Activated CD4-positive, alpha-beta T cell treated with anti-CD3 and anti-CD28 coated beads, Interleukin-2, amount 10 ng/mL, durations not matched to agents 7 days and 5 days (primary cell): ENCODE measurements at places on chromosomes 2 and 18. TPM values are rescaled to one million over a fixed set of nuclear protein-coding genes. Genes with fewer than 3 reads are reported as not detected.

Gene DYTN
- not detected for total RNA-seq

DNA sequence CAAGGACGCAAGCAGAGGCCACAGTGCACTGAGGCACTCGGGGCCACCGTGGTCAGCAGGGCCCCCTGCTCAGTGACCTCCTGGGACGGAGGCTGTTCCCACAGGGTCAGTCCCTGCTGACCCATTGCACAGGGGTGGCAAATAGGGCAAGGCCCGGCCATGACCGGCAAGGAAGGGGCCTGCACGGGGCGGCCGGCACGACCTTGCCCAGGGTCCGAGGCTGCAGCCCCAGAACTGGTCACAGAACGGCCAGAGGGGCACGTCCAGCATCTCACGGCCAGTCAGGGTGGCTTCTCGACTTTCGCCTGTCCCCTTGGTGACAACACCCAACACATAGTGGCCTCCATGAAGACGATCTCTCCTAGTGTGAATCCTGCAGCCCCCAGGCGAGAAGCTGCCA is 27.6 kb upstream of the OTOS start:
- no peak for DNase-seq

DNA sequence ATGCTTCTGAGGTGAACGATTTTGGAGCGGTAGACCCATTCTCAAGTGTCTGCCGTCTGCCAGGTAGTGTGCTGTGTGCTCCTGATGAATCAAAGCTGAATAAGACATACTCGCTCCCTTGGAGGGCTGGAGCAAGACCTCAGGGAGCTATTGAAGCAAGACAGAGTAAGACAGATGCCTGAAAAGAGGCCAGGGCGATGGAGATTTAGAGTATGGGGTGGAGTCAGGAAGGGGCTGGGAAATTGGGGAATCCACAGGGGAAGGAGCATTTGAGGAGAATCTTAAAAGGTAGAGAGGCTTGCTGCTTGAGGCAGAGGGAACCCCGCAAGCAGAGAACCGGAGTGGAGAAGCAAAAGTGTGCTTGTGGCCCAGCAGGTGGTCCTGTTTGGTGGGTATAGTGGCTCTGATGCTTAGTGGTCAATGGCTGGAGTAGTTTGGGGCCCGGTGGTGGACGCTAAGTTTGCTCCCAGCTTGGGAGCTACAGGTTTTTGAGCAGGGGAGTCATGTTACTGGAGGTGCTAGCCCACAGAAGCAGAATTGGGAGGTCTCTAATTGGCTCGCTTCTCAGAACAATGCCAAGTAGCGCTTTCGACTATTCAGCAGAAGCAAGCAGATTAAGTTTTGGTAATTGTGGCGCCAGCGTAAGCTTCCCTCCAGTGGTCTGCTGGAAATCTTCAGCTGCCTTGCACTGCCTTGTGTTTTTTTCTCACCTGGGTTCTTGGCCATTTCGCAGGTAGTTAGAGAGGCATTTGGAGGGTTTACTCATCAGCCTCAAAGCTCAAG is 2.0 kb downstream of the CNNM4 start:
- DNase-seq, result no peak

- no peak for DNase-seq
Measured at GRCh38 chr18:23412351-23412964, 40.6 kb upstream of the RIOK3 start.
